ENCODE measurements at places on chromosomes 3 and 15.

DNA sequence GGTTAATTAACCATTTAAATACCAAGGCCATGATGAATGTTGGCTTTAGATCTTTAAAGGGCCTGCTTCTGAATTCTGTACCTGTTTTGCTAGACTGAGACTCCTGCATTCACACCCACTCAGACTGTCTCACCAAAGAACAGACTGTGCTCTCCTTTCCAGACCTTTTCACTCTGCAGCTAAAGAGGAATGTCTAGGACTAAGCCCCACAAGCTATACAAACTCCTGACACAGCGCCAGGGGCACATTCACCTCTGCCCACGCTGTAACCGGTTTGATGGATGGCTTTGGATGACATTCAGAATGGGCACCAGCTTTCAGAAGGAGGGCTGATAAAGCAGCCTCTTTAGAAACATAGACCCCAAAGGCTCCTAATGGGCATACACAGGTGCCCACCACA lies 200.1 kb downstream of the KCNMB2 start:
- DNase-seq, result no peak

DNA sequence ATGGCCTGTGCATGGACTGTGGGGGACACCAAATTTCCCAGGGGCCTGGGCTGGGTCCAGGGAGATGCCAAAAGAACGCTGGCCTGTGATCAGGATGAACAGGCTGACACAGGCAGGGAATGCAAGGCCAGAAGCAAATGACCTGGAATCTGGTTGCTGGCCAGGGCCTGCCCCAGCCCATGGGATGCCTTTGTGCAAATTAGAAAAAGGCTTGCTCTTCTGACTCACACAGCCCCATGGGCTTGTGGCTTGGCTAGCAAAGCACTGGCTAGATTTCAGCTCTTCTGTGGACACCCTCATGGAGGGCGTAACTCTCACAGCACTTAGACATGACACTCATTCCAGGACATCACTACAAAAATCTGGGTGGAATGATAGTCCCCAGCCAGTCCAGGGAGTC lies 356.0 kb downstream of the SHQ1 start:
- no peak for DNase-seq

- DNase-seq, result peak; percentile 28
Measured at GRCh38 chr3:100650651-100651619, 41.5 kb downstream of the ADGRG7 start.

DNA sequence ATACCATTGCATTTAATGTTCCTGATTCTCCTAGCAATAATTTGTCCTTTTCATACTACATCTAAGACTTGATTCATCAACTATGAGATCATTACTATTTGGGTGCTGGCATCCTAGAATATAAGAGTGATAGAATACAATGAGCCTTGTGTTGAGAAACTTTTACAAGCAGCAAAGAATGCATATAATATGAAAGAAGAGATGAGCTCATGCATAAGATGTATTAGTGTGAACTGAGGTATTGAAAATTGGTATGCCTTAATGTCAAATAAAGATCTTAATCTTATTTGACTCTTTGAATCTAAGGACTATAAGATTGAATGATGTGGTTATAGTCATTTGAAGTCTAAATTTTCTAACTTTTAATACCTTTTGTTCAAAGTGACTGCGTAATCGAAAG lies 220.0 kb upstream of the ARHGEF26 start:
- no peak for DNase-seq

- DNase-seq, result peak; percentile 8
Measured at GRCh38 chr15:45457220-45457619, 65.3 kb downstream of the SLC30A4 start.

DNA sequence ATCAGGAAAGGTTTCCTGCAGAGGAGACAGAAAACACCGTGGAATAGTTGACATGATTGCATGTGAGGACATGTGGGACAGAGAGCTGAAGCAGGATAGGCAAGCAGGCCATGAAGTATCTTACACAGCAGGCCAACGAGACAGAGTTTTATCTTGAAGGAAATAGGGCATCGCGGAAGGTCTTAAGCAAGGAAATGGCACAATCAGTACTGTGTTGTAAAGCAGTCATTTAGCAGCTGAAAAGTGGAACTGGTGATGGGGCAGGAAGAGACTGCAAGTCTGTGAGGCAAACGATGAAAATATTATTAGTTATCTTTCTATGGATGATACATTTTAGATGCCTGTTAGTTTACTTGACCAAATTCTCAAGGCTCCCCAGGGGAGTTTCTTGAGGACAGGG lies 535.1 kb downstream of the SOX2 start:
- DNase-seq, result no peak

GRCh38 chr3:117302428-117302827 lies 592.8 kb downstream of the TUSC7 start:
- DNase-seq, result no peak

Measured in activated T-cell treated with anti-CD3 and anti-CD28 coated beads, Interleukin-2, amount 50 U/mL, for 72 hours (primary cell).